ENCODE measurements at places on chromosomes 1 and 21.

GRCh38 chr1:234541286-234541975 is 62.5 kb upstream of the TARBP1 start:
- DNase-seq: no peak

GRCh38 chr1:184859381-184860105 is 104.9 kb upstream of the EDEM3 start:
- no peak for DNase-seq

DNA sequence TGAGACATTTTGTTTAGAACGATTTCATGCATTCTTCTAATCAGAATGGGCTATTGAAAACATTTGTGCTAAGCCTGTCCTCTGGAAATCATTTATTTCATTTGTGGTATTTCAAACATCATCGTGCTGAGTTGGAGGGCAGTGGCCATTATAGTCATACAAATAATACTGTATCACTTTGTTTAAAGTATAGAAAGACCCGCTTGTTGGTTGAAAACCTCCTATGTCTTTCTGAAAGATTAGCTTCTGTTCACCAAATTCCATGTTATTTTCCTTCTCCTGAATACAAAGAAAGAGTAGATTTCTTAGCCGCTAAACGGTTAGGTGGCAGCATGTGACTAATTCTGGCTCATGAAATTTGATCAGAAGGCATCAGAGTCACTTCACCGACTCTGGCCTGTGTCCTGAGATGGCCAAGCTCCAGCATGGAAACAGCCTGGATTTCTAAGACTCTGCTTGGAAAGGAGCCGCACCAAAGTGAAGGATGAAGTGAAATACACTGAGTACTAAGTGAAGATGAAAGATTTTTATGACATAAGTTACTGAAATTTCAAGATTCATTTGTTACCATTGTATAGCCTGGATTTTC is 355.1 kb downstream of the USP25 start:
- no peak for DNase-seq

DNA sequence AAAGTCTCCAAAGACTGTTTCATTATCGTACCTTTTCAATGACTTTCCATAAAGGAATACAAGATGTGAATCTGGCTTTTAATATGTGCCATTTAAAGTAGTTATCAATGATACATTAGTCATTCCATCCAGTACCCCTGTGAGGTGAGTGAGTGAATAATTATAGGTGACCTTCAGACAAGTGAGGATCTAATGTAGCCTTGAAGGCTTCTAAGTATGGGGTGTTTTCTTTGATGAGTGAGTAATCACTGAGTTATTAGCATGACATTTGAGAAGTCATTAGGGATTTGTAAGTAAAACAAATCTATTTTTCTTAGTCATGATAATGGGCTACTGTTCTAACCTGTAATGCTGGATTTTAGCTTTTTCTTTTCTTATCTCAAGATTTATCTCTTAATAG is 831.4 kb downstream of the ADGRL2 start:
- DNase-seq: no peak

DNA sequence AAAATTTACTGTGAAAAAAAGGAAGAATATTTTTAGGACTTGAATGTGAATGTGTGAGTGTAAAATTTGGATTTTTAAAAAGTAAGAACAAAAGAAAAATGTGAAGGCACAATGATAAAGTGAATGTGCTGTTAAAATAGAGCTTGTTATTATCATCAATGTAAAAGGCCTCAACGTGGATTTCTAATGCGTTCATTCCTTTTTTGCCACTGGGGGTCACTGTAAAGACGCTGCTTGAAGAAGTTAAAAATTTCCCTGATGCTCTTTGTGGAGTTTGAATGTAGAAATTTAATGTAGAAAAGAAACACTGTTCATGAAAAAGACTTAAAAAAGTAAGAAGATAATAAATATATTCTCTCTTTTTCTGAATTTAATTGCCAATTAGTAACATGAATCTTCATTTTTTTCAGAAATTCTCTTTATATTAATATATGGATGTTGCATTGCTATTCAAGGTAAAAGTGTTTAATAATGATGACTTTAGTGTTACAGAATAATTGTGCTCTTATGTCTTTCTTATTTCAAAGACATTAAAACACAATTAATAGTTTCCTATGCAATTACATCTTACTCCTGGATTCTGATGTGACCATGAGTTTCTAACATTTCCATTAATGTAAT is 161.5 kb downstream of the DNM3 start:
- no peak for DNase-seq

DNA sequence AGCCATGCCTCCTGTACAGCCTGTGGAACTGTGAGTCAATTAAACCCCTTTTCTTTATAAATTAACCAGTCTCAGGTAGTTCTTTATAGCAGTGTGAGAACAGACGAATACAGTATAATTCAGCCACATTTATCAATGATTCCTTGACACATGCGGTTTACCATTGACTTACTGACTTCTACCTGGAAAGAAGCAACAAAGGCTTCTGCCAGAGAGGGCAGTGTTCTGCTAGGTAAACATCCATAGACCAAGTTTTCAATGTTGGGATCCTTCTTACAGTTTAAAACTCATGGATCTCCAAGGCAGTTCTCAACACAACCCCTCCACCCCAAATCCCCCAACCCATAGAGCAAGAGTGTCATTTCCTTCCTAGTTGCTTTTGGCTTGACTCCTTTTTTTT is 150.6 kb downstream of the ZNF648 start:
- no peak for DNase-seq
